ENCODE measurements at places on chromosomes 11 and 22. TPM values are rescaled to one million over a fixed set of nuclear protein-coding genes. Genes with fewer than 3 reads are reported as not detected.

SLC22A12 gene
- total RNA-seq, result not detected

MFRP gene
- not detected for total RNA-seq

OR5AS1 gene
- total RNA-seq, result not detected

SCGB2A2 gene
- total RNA-seq, result not detected

TTLL1 gene
- 13.5 TPM for total RNA-seq

MS4A6E gene
- total RNA-seq, result not detected

UQCC3 gene
- 6.8 TPM for total RNA-seq

OR52I2 gene
- not detected for total RNA-seq

Measured in smooth muscle cell of the umbilical artery (primary cell).